Stimulated activated CD8-positive, alpha-beta memory T cell treated with anti-CD3 and anti-CD28 coated beads, Interleukin-15, amount 100 ng/mL, for 1 hour (primary cell): ENCODE measurements at places on chromosomes 6 and 20.

DNA sequence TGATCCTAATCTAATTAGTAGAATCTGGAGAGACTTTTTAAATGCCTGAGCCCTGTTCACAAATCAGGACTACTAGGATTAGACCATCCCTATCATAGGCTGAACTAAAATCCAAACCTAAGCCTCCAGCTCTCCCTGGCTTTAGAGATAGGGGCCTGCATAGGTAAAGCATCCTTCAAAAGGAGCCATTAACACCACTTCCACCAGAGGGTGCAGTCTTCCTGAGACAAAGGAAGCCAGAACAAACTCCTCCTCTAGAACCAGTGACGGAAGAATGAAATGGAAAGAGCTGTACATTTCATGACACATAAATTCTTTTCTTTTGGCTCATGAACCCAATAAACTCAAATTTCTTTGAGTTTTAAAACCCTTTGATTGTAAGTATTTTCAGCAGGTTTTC, 291.2 kb upstream of the ADGRB3 start:
- no peak for DNase-seq

DNA sequence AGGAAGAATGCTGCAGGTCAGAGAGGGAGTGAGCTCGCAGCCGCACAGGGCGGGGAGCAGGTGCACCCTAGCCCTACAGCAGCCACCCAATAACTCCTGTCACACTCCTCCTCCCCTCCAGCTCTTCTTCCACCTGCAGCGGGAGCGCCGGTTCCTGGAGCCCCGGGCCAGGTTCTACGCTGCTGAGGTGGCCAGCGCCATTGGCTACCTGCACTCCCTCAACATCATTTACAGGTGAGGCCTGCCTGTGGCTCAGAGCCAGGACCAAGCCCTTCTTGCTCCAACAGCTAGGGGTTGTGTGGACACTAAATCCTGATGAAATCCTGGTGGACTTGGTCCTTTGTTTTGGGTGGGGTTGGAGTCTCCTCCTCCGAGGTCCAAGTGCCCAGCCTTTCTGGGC, 11.7 kb downstream of the SGK2 start:
- no peak for DNase-seq

GRCh38 chr6:111950661-111951496, 77.6 kb upstream of the FYN start:
- no peak for DNase-seq

DNA sequence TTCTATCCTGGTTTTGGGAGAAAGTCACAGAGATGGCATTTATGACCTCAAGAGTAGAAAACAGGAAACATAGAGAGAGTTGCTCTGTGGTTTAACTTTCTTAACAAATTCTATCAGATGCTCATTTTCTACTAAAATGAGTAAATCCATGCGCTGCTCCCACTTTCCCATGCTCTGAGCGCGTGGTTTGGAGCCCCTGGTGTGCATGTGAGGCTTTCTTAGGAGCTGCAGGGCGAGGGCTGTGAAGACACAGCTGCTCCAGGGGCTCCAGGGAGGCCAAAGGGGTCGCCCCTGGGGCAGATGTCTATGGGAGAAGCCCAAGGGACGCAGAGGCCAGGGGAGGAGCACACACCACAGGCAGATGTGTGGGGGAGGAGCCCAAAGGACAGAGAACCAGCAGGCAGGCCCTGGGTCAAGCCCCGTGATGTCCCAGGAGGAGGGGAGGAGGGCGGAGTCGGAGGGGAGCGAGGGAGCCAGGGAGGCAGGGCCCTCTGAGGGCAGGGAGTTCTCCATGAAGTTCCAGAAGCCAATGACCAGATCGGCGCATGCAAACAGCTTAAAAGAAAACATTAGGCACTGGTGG, 122.9 kb downstream of the IRF4 start:
- no peak for DNase-seq
